Occipital lobe (tissue), 3 donors: ENCODE measurements at places on chromosomes 3 and 15. TPM values are rescaled to one million over a fixed set of nuclear protein-coding genes. Genes with fewer than 3 reads are reported as not detected.

Gene ST8SIA2
- 81.6 TPM for total RNA-seq

DNA sequence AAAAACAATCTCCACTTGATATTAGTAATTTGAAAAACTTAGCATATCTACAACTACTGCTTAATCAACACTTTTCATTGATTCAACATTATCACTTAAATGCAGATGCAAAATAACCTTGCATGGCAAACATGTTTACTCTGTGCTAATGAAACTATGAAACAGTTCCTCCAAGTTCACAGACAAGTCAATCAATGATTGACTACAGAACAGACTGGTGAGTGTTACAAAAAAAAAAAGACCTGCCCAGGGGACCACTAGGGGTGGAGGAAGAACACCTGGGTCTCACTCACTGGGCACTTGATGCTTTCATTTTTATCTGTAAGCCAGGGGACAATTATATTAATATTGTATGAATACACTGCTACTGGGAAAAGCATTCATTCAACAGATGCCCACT lies 4.3 kb upstream of the NR2C2 start:
- no peak for DNase-seq

- DNase-seq = no peak
Measured at GRCh38 chr3:69200384-69201068, 78.1 kb upstream of the LMOD3 start.

DNA sequence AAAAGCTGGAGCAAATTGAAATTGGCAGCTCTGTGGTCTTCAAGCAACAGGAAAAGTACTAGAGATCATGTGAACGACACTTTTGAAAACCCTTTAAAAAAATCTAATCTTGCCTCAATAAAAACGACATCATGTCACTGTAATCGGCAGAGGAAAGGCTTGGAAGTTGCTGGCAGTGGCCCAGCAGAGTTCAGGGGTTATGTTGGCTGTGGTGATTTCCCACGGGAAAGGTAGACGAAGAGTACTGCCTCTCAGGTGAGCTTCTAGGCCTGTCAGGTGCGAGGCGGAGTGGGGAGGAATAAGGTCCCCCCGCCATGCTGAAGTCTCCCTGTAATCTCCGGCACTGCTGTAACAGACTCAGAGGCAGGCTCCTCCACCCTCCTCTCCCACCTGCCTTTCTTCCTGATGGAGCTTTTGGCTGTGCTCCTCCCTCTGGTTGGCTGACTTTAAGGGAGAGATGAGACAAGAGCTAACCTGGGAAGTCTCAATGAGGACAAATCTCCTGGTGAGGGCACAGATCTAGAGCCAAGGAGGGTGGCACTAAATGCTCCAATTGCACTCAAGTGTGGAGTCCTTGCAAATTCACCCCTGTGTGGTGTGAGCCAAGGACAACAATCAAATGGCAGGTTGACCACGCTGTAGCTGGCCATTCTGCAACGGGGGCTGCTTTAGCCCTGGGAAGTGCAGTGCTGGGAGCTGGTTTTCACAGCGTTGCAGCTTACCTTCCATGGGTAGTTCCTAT lies 18.7 kb upstream of the HES1 start:
- no peak for DNase-seq

- DNase-seq = no peak
Measured at GRCh38 chr3:112958811-112959560, 15.9 kb downstream of the CD200R1 start.

DNA sequence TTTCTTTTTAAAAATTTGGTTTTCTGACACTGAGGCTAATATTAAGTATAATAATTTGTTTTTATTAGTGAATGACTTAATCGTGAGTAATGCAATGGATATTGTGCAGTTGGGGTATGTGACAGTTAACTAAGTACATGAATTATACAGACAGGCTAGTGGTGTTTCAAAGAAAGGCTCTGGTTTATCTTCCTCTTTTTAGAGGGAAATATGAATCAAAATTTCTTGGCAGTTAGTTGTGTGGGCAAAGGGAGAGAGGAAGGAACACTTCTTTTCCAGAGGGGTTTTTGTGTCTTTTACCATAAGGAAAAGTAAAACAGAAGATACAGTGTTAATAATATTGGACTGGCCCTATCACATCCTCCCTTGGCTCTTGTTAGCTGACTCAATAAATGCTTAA lies 2.7 kb downstream of the ZNF654 start:
- DNase-seq = no peak
